Progenitor cell of endocrine pancreas (in vitro differentiated cells): ENCODE measurements at places on chromosomes 1 and 21.

DNA sequence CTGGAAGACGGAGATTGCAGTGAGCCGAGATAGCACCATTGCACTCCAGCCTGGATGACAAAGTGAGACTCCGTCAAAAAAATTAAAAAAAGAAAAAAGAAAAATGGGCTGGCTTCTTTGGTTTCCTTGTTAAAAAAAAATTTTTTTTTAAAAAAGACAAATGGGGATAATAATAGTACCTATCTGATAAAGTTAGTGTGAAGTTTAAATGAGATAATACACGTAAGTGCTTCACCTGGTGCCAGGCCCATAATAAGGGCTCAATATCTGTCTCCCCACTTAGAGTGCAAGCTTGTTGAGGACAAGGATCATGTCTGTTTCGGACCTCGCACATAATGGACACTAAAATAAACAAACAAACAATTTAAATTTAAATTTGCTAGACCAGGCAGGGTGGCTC, 30.0 kb upstream of the HTR1D start:
- no peak for DNase-seq

DNA sequence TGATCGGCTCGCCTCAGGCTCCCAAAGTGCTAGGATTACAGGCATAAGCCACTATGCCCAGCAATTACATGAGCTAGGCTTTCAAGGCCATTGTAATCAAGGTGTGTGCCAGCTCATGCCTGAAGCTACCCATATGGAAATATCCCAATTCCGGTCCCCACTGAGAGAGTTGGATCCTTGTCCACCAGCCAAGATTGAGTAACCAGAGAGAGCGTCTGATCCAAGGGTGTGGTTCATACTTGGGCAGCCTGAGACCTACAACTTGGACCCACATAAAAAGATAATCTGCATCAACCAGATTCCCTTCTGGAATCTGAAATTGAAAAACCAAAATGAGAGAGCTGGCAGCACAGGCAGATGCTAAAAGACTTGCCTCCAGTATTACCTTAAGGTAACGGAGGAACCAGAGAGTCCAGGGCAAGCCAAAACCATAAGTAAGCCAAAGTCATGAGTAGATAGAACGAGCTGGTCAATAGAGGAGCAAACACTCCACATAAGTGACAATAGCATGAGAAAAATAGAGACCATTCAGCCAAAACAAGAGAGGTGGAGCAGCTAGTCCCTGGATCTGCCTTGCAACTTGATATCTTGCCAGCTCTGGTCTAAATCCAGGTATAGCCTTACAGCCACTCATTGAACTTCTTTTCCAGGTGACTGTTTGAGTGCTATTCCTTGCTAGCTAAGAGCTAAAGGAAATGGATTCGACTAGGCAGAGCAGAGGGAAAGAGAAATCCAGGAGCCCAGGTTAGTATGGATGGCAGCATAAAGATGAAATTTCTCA, 63.8 kb upstream of the ATP1A1 start:
- DNase-seq: no peak

DNA sequence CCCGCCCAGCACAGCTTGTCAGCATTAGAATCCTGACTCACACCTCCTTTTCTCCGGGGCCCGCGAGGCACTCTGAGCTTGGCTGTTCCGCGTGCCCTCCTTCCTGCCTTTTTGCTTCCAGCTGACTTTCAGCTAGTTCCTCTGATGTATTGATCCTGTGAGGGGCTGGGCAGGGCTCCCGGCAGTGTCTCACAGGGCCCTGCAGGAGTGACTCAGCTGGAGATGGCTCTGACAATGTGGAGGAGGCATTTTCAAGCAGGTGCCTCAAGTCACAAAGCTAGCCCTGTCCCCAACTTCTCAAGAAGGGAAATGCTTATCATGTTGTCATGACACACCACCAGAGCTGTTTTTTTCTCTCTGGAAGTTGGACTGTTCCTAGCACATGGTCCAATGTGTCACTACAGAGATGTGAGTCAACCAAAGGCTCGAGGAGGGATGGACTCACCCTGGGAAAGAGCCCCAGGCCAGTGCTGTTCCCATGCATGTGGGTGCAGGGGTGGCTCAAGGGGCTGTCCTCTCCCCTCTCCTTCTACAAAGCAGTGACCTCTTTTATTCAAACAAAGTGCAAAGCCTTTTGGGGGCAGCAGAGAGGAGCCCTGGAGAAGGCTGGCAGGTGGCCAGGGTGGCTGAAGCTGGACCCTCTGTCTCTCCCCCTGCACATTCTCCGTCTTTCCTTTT, 30.6 kb downstream of the SYT6 start:
- DNase-seq: no peak

GRCh38 chr1:23114424-23115079, 54.1 kb downstream of the LUZP1 start:
- DNase-seq: no peak

DNA sequence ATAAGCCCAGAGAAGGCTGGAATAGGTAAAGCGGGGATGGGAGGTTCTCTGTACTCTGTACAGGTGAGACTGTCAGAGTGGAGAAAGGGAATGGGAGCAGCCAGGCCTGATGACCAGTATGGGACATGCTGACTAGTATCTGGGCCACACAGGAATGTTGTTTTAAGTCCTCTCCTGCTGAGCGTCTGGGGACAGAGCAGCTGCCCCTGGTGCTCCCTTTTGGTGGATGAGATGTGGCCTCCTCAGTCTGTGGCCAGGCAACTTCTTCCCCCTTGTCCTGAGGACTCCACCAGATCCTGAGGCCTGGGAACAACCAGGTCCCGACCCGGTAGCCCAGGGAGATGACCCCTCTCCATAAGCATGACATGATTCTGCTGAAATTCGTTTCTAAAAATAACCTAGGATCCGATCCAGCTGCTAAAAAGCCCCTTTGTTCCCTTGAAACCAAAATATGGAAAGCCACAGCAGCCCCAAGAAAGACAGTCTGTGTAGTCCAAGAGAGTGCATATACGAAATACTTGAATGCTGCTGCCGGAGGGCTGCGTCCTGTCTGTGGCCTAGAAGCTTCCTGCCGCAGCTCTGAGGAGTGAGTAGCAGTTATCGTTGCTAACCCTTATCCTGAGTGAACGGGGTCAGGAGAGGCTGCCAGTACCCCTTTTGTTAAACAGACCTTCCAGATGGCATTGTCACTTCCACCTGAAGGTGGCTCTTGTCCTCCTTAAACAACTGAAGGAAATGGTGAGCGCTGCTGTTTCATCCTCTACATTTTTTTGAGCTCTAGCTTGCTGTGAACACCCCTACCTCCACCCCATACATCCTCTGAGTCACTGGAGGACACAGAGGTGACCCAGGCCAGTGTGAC, 47.1 kb downstream of the ATP2B4 start:
- no peak for DNase-seq

DNA sequence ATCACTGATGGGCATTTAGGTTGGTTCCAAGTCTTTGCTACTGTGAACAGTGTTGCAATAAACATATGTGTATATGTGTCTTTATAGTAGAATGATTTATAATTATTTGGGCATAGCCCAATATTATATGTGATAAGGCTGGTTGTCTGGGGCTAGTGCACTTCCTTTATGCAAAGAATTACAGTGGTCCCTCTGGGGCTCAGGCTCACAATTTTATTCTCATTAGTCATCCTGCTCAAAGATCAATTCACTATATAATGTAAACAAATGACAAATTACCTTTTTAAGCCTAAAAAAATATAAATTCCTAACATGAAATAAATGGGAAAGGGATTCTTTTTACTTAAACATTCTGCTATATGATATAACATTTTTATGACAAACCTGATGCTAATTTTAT, 5.0 kb downstream of the PLPPR4 start:
- no peak for DNase-seq

DNA sequence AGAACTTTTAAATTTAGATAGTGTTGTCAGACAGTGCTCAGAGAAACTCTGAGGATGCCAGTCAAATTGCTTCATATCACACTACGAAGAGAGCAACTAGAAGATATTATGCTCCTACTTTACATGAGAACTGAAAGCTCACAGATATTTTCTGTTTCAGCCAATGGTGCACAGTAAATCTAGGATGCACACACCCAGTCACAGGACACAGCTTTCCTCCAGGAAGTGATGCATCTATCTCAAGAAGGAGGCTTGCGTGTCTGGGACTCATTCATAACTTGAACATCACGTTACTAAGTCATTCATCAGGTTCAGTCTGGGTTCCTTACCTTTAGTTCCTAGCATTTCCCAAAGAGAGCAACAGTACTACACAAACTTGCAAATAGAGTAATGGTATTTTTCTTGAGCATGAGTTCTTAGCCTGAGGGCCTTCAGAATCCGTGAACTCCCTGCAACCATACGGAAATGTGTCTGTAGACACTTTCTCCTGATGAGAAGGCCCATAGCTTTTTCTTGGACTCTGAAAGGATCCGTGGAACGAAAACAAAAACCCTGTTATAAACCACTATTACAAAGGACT, 12.2 kb downstream of the ZNF697 start:
- DNase-seq: no peak

DNA sequence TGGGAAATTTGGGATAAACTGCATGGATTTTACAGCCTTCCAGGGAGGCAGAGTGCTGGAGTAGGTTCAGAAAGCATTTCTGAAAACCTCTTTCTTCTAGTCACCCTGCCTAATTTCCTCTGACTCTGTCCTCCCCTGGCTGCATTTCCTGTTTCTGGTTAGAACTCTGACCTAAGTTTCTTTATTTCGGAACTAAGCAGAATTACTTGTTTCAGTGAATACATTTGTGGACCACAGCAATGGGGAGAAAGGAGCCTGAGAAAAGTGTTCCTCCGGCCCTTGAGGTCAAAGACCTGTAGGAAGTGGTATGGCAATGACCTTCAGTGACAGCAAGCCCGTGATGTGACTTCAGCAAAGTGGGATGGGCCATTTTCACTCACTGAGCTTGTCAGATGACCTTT, 173.4 kb upstream of the RUNX1 start:
- DNase-seq: no peak

- DNase-seq: no peak
Measured at GRCh38 chr1:54227891-54228310, 27.9 kb downstream of the MRPL37 start.

- no peak for DNase-seq
Measured at GRCh38 chr1:198901266-198901665, 262.4 kb downstream of the PTPRC start.

DNA sequence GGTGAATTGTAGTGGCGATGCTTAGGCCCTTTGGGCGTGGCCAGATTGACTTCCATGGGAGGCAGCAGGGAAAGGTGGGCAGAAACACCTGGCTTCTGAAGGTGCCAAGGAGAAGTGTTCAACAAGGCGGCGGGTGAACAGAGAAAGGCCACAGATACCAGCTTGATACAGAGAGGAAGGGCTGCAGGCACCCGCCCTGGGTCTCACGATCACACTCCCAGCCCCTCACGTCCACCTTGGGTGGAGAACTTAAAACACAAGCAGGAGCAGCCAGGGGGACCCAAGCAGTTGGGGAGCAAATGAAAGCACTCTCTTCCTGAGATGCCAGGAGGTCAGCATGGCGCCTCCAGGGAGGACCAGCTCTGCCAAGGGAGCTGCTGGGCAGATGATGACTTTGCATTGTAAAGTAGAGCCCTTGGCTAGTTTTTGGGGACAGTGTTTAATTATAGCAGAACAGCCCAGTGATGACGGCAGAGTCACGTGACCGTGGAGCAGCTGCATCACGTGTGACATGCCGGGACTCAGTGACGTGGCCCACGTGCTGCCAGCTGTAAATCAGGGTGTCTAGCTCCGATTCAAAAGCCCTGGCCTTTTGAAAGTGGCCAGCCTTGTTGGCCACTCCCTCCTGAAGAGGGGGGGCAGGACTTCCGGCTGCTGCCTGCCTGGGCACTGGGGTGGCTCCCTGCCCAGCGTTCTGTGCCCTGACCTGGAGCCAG, 19.0 kb downstream of the SLC37A1 start:
- no peak for DNase-seq

- no peak for DNase-seq
Measured at GRCh38 chr1:186530109-186530508, 69.2 kb upstream of the PDC start.

GRCh38 chr1:29532285-29532684, 296.0 kb downstream of the PTPRU start:
- DNase-seq: no peak

GRCh38 chr21:31750843-31751242, 18.9 kb upstream of the SCAF4 start:
- no peak for DNase-seq

DNA sequence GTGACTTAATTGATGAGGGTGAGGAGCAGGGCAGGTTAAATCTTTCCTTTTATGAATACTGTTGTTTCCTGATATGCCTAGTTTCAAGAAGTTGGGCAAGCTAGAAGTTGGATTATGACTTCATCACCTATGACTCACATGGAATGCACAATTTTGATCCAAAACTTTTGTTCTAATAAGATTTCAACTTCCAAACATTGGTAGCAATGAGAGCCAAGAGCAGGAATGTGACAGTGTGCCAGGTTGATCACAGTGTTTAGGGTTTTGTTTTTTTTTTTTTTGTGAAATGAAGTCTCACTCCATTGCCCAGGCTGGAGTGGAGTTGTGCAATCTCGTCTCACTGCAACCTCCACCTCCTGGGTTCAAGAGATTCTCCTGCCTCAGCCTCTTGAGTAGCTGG, 349.4 kb downstream of the DUSP10 start:
- no peak for DNase-seq

- DNase-seq: no peak
Measured at GRCh38 chr21:29641001-29641634, 298.7 kb downstream of the GRIK1 start.

GRCh38 chr1:59417406-59417805, 120.5 kb downstream of the FGGY start:
- DNase-seq: no peak

GRCh38 chr1:234970401-234970730, 158.3 kb downstream of the TOMM20 start:
- DNase-seq: no peak

- DNase-seq: no peak
Measured at GRCh38 chr21:35168735-35169134, 119.6 kb upstream of the RUNX1 start.

GRCh38 chr1:101022294-101022693, 3.3 kb downstream of the DPH5 start:
- no peak for DNase-seq

- no peak for DNase-seq
Measured at GRCh38 chr1:232207073-232207866, 422.7 kb downstream of the SIPA1L2 start.

GRCh38 chr1:159140474-159140873, 30.9 kb upstream of the CADM3 start:
- no peak for DNase-seq

DNA sequence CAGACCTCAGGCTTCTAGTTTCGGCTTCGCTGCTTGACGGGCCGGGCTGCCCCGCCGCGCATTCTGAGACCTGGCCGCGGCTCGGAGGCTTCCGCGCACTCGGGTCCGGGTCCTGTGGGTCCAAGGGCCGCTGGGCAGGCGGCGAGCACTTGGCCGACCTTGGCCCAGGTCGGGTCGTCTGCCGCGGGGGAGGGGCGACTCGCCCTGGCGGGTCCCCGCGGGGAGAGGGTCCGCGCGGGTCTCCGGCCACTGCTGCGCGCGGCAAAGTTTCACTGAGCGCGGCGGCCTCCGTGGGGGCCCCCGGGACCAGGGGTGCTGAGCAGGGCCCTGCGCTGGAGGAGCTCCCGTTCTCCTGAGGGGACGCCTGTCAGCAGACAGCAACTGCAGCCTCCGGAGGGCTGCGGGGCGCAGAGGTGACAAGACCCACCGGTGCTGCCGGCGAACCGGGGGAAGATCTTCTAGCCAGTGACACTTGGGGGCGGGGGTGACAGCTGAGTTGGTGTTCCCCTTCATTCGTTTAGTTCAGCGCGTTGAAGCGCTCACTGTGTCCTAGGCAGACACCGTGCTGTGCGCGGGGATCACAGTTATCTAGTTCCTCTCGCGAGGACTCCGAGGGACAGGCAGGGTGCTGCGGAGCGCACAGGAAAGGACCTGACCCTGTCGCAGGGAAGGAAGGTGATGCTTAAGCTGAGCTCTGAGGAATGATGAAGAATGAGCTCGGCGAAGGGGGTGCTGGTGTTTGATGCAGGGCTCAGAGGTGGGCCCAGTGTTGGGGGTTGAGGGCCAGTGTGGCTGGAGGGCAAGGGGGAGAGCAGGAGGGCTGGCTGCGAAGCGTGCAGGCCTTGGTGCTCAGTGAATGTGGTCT, 725 bp downstream of the MTFR1L start:
- DNase-seq: no peak
